Hepatic stellate cell (primary cell): ENCODE measurements at places on chromosomes 3 and 15.

GRCh38 chr15:38853608-38854007 is 289.0 kb upstream of the RASGRP1 start:
- DNase-seq = peak; percentile 12

DNA sequence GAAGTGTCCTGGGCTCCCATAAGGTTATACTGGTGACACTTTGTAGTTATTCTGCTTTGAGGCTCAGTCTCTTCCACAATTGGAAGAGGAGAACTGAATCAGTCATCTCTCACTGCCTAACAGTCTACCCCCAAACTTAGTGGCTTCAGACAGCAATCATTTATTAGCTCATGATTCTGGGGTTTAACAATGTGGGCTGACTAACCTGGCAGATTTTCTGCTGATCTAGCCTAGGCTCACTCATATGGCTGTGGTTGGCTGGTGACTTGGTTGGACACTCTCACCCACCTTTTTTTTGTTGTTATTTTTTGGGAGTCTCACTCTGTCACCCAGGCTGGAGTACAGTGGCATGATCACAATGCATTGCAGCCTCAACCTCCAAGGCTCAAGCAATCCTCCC is 7.1 kb downstream of the GPD1L start:
- DNase-seq = no peak

DNA sequence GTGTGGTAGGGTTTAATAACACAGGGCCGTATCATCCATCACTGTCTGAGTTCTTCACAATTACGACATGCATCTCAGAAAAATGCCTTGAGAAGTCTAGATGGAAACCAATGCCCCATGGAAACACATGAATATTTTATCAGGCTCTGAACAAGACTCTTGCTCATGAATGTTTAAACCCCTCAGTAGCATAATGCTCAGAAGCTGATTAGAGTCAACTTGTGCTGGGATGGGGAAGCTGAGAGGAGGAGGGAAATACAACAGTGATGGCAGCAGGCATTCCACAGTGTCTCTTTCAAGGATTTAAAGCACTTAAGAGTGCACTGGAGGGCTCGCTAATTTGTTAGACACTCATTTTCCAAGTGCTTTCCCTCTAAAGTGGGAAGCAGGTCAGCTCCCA is 3.8 kb downstream of the GPR156 start:
- DNase-seq = no peak

DNA sequence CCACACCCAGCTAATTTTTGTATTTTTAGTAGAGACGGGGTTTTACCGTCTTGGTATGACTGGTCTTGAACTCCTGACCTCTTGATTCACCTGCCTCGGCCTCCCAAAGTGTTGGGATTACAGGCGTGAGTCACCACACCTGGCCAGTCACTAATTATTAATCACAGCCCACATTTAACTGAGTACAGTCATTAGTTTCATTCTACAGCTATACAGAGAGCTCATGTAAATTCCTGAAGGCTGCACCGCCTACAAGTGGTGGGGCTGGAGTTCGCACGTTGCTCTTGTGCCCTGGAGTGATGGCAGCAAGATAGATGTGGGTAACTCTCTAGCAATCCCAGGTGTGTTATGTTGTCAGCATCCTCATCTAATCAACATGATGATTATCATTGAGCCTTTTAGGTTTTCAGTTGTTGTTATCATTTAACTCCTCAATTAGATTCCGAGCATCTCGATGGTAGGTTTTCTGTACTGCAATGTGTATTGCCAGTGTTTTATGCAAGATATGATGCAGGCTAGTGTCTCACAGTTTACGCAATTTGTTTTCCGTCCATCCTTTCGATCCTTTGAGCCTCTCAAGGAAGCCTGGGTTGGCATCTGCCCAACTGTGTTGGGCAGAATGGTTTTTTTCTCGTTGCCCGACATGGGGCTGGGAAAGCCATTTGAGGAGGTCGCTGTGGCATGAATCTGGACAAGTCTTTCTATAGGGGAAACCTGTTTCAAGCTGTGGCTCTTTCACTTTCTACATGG is 216.3 kb downstream of the LPP start:
- no peak for DNase-seq

GRCh38 chr3:11555881-11556633 is 87.7 kb downstream of the VGLL4 start:
- no peak for DNase-seq

DNA sequence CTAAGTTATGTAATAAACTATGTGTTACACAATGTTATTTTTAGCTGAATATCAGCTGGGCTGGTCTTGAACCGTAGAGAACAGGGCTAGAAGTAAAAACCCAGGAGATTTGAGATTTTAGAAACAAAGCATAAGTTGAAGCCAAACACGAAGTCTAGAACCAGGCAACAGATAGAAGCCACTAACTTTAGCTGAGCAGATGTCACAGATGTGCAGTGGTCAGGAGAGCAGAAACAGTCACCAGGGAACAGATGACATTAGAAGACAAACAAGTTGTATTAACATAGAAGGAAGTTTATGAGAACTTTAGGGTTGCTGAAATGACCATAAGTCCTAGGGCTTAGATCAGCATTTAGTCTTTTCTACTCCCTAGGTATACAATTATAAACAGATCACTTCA is 731.0 kb downstream of the ZNF385D start:
- DNase-seq = no peak

DNA sequence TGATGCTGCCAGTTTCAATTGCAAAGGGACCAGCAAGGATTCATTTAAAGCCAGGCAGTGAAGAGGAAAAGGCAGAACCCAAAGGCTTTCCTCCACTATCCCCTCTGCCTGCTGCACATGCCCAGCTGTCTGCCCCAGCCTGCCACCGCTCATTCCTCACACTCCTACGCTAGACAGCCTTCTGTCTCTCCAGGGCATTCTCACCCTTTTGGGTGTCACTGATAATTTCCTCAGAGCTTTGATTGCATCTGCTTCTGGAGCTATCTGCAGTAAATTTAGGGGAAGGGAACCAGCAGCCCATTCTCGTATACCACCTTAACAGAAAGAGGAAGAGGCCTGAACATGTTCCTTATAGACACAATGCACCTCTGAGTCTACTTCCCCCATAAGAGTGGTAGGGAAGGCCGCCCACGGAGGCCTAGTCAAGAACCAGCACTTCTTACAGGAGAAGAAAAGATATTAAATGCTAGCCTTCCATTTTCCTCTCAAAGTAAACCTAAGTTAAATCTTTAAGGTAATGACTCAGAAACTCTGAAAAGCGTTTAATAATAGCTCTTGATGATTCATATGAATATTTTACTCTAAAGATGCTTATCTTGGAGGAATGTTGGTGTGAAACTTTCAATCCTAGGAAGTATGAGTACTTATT is 20.9 kb downstream of the NUDT16 start:
- DNase-seq = no peak

- no peak for DNase-seq
These were observed 25.7 kb downstream of the TKT start for GRCh38 chr3:53230041-53230621.

DNA sequence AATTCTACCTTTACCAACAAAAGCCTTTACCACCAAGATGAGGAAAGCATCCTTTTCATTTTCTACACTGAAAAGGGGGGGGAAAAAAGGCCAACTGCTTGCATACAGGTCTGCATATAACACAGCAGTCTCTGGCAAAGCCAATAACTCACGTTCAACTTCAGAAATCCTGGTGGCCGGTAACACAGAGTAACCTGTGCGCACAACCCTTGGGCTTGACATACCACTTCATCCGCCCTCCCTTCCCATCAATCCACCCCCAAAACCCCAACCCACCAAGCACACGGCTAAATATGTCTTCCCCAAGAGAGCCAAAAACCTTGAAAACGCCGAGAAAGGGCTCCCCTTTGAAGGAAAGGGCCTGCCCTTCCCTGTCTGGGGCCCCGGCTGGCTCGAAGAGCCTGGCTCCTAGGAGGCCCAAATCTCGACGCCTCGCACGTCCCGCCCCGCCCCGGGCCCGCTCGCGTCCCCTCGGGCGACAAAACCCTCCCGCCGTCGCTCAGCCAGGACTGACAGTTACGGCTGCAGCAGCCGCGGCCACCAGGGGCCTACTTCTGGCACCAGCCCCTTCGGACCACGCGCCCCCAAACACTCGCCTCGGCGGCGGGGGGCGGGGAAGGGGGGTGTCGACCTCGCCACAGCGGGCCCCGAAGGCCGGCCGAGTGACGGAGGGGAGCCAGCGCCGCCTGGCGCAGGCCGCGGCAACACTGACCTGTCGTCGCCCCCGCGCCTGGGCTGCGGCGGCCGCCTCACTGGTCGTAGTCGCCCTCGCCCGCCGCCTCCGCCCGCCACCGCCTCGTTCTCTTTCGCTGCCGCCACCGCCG is 835 bp downstream of the UBE3A start:
- peak; percentile 31 for DNase-seq

DNA sequence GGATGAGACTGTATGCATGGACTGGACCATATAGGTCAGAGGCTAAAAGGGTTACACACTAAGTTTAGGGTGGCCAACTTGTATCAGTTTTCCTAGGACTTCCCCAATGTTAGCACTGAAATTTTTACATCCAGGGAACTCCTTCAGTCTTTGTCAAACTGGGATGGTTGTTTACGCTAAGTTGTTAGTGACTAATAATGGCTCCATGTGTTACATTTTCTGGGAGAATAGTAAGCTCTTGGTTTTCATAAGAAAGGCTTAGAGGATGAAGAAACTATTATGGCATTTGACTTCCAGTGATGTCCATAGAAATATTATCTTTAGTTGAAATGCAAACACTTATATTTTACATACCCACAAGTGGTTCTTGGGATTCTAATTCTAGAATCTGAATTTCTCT is 57.9 kb upstream of the ST3GAL6 start:
- DNase-seq = no peak

DNA sequence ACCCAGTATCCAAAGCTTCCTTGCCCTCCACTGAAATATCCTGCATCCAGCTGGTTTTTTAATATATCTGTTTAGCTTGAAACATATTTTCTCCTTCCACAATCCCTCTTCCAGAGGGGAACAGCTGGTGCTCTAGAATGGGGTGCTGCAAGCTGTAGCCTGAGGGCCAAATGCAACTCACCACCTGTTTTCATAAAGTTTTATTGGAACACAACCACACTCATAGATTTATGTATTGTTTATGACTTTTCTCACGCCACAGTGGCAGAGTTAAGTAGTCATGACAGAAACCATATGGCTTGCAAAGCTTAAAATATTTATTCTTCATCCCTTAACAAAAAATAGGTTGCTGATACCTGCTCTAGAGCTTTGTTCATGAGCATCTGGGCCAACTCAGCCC is 298.7 kb downstream of the CLSTN2 start:
- no peak for DNase-seq

- DNase-seq = peak; percentile 36
These were observed 181.0 kb downstream of the ATG7 start for GRCh38 chr3:11452885-11453847.

- DNase-seq = no peak
These were observed 540 bp upstream of the KLHL40 start for GRCh38 chr3:42684632-42685362.

GRCh38 chr15:65424683-65425082 is 1.9 kb upstream of the IGDCC4 start:
- DNase-seq = no peak

GRCh38 chr3:137761099-137761562 is 3.0 kb upstream of the SOX14 start:
- DNase-seq = peak; percentile 2

DNA sequence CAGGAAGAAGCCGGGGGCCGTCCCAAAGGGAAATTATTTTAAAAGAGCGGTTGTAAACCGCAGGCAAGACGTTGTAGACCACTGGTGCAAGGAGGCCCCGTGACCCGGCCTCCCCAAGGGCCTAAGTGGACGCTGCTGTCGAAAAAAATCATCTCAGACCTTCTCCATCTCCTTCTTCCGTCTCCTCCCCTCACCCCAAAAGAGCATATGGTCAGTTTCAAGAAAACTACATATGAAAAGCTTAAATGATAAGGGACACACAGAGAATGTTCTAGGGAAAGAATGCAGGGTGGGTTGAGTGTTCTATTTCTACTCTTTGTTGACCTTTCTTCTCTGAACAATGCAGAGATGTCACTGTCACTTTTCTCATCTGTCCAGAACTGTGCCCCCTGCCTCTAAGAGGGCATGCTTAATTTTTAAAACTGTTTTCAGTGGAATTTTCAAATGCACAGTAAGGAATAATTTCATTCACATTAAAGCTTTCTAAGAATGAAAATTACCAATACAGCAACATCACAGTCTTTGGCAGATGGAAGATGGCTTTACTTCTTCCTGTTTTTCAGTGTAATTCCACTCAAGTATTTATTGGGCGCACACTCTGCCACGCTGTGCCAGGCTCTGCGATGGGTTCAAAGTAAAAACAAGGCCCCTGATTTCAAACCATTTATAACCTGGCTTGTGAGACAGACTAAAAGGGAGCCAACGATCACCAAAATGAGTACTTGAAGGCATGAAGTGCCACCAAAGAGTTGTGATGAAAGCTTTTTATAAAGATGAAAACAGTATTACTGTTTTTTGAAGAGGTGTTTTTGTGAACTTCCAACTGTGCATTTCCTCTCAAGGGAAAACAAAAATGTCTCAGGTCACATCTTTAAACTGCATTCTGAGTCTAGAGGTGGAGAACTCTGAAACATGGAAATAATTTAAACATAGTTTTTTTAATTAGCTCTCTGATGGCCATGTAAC is 891 bp upstream of the TOP2B start:
- no peak for DNase-seq

DNA sequence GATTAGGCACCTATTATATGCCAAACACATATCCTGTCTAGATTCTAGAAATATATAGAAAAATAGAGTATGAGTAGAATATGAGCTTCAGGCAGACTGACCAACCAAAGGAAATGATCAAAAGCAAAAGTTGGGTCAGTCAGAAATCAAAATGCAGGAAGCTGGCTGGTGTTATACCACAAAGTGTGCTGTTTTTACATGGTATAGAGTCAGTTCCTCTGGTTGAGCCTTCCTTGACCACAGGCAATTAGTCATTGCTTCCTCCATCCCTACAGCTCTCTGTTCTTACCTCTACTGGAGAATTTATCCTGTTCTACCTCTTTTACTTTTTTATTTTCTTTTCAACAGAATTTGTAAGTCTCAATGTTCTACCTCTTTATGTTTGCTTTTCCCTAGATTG is 149.8 kb downstream of the TMCO5A start:
- DNase-seq = no peak

DNA sequence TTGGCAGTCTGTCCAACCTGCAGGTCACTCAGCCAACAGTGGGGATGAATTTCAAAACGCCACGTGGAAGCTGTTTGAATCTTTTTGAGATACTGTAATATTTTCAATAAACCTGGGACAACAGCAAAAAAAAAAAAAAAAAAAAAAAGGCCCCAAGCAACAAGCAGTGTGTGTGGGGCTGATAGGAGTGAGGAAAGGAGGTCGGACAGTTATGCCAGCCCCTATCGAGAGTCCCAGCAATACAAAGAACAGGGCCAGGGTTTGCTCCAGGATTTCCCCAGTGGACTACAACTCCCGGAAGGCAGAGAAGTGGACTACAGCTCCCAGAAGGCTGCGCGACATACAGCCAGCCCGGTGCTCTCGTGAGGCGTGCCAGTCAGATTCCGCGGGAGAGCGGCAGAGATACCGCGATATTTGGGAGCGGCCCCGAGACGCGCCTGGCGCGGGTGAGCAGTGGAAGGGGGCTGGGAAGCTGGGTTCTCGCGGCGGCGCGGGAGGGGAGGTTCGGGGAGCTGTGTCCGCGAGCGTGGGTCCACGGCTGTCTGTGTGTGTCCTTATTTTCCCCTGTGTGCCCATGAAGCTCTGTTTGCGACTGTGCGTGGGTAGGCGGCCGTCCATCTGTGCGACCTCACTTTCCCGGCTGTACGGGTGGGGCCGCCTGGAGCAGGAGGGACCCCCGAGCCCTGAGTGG is at the start of gene PPCDC:
TSS of gene PPCDC (plus strand) at position 410 of the 691 bp plus-strand sequence. CDS start 4,729 bp downstream, outside the sequence.
- peak; percentile 99 for DNase-seq

- DNase-seq = no peak
These were observed 55.8 kb downstream of the TBC1D5 start for GRCh38 chr3:17686613-17687012.

- no peak for DNase-seq
These were observed 97.8 kb downstream of the IGSF11 start for GRCh38 chr3:118936811-118937210.
